ENCODE measurements at places on chromosomes 4 and X.

GRCh38 chrX:69015156-69015555 lies 150.1 kb downstream of the PJA1 start:
- DNase-seq = no peak

GRCh38 chr4:159545556-159545955 lies 442.7 kb downstream of the RAPGEF2 start:
- DNase-seq = no peak

DNA sequence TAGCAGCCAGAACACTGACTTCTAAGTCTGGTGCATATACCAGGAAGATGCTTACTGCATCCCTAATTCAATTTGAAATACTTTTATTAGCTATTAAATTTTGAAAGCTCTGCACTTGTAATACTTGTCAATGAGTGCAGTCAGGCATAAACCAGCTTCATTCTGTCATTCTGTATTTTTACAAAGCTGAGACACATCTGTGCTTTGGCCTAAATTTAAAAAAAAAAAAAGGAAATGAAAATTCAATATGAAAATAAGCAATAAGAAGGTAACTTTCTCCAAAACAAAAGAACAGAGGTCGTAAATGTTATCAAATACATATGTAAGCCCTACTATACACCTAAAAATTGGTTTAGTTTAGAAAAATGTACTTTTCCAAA lies 7.0 kb downstream of the SMIM14 start:
- DNase-seq = no peak

GRCh38 chr4:37726666-37727065 lies 40.5 kb upstream of the RELL1 start:
- no peak for DNase-seq

- DNase-seq = no peak
Observed at GRCh38 chr4:18463987-18464559, 442.5 kb upstream of the LCORL start.

DNA sequence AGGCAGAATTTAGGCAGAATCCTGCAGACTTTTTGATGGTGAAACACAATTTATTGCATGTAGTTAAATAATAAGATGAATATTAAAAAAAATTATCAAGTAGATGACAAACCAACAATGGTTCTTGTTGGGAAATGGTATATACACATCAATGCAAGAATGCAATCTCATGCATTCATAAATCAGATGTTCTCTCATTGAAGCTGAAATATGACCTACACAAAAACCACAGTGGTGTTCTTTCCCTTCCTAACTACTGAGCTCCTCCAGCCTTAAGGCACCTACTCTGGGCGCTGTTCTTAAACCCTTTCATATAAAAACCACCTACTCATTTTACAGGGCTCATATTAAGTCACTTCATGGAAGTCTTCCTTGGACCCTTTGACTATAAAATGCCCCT lies 64.1 kb downstream of the ANTXR2 start:
- no peak for DNase-seq

DNA sequence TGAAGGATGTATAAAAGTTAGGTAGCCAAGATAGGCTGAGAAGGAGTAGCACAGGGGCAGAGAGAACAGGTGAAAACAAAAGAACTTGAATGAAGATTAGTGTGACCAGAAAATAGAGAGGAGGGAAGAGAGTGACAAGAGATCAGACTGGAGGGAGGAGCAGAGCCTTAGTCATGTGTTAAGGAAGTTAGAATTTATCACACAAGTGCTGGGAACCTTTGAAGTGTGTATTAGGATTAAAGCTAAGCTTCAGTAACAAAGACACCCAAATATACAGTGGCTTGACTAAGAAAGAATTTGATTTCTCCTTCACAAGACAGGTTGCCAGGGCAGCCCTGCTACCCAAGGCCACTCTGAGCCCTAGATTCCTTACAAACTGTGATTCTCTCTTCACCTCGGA lies 10.7 kb upstream of the CCDC149 start:
- DNase-seq = no peak

- peak; percentile 90 for DNase-seq
Observed at GRCh38 chr4:155442267-155443105, 65.7 kb upstream of the MAP9 start.

DNA sequence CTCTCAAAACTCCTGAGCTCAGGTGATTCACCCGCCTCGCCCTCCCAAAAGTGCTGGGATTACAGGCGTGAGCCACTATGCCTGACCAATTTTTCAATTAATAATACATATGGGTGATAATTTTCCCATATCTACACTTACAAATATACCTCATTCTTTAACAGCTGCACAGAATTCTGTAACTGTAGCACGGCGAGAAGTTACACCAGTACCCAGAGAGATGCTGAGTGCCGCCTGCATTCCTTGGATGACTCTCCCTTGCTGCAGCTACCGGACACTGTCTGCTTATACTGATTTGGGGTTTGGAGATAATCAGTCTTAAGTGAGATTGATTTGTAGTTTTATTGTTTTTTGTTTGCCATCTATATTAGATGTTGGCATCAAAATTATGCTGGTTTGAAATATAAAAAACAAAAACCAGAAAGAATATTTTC lies 5.8 kb downstream of the TIFA start:
- no peak for DNase-seq

DNA sequence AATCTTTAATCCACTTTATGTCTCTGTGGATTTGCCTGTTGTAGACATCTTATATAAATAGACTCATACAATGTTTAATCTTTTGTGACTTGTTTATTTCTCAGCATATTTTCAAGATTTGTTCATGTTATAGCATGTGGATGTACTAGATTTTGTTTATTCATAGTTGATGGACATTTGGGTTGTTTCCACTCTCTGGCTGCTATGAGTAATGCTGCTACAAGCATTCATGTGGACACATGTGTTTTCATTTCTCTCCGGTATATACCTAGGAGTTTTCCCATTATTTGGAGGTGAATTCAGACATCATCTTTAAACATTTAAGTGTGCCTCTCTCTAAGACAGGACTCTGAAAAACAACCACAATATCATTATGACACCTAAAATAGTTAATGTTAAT lies 2.3 kb downstream of the IKBKG start:
- no peak for DNase-seq

- peak; percentile 67 for DNase-seq
Observed at GRCh38 chrX:44314259-44314734, 29.2 kb downstream of the EFHC2 start.

GRCh38 chr4:83625821-83626220 lies 89.9 kb downstream of the GPAT3 start:
- no peak for DNase-seq

DNA sequence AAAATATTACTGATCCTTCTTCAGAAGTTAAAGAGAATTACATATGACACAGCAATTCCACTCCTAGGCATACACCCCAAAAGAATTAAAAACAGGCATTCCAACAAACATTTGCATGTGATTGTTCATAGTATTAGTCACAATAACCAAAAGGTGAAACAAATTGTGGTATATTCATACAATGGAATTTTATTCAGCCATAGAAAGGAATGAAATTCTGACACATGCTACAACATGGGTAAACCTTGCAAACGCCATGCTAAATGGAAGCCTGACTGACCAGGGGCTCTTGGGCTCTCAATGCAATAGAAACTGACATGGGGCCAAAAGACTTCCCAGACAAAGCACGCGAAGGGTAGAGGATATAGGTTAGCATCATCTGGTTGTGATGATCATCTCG lies 62.1 kb upstream of the S100G start:
- no peak for DNase-seq

- DNase-seq = no peak
Observed at GRCh38 chrX:121160987-121161386, 113.6 kb downstream of the GLUD2 start.

GRCh38 chrX:45385757-45386156 lies 185.1 kb upstream of the DIPK2B start:
- no peak for DNase-seq

- peak; percentile 65 for DNase-seq
Observed at GRCh38 chr4:972651-973424, 531 bp downstream of the DGKQ start.

DNA sequence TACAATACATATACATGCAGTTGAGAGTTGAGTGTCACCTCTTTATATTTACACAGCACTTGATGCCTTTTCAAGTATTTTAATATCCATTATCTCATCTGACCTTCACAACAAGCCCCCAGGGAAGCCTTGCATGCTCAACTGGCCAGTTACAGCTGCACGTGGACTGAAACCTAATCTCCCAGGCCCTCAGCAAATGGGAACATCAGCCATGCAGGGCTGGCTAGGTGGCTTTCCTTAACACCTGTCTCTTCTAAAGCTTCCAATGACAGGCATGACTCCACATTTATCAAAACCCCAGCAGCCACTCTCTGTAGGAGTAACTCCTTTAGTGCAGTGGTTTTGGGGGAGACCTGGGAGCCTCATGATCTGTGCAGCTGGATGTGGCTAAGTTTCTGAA lies 56.4 kb downstream of the PHKA2 start:
- DNase-seq = no peak

GRCh38 chr4:138400066-138400465 lies 157.9 kb upstream of the SLC7A11 start:
- DNase-seq = peak; percentile 6

DNA sequence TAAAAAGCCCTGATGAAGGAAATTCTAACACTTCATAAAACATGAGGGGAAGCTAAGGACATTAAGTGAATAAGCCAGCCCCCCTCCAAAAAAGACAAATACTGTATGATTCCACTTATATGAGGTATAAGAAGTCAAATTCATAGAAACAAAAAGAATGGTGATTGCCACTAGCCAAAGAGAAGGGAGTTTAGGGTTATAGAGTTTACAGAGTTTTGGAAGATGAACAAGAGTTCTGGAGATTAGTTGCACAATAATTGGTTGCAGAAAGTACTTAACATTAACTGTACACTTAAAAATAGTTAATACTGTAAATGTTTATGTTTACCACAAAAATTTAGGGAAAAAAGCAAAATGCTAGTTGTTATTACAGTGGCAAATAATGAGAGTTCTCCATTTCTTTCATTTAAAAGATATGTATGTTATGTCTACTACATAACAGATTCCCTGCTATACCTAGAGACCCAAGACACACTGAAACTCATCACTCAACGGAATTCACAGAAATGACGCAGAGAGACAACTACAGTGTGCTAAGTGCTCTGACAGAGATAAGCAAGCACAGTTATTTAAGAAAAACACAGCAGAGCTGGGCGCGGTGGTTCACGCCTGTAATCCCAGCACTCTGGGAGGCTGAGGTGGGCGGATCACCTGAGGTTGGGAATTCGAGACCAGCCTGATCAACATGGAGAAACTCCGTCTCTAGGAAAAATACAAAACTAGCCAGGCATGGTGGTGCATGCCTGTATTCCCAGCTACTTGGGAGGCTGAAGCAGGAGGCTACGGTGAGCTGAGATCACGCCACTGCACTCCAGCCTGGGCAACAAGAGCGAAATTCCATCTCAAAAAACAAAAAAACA lies 37.2 kb downstream of the EIF4E start:
- no peak for DNase-seq

- no peak for DNase-seq
Observed at GRCh38 chr4:127138586-127138985, 494.2 kb upstream of the INTU start.

- DNase-seq = no peak
Observed at GRCh38 chr4:42074294-42074693, 78.2 kb downstream of the BEND4 start.

GRCh38 chr4:105843941-105844340 lies 51.3 kb upstream of the NPNT start:
- no peak for DNase-seq

GRCh38 chr4:125104616-125105015 lies 210.1 kb upstream of the FAT4 start:
- DNase-seq = no peak

GRCh38 chr4:142264961-142265360 lies 581.1 kb downstream of the INPP4B start:
- no peak for DNase-seq

DNA sequence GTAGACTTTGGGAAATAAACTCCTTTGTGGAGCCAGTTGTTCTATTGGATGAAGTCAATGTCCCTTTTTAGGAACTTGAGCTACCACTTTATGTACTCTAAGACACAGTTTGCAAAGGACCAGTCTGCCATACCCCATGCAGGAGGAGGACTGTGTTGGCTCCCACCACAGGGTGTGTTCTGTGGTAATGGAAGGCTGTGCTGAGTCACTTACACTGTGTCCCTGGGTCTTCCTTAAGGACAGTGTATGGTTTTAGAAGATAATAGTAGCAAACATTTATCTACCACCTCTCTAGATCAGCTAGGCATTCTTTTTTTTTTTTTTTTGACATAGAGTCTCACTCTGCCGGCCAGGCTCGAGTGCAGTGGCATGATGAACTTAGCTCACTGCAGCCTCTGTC lies 184.0 kb upstream of the PGRMC2 start:
- no peak for DNase-seq

DNA sequence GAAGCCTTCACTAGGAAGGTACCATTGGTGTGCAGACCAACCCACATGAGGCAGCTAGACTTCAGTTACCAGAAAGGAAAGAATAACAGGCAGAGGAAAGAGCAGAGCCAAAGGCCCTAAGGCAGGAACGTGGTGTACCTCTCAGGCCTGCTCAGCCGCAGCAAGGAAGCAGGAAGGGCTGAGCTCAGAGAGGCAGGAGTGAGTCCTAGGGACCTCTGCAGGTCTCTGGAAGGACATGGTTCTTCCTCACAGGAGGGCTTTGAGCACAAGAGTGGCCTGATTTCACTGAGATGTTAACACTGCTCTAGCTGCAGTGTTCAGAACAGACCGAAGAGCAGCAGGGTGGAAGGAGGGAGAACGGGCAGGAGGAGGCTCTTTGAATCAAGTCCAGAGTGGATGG lies 124.6 kb downstream of the DCHS2 start:
- DNase-seq = no peak

GRCh38 chr4:22217480-22217879 lies 268.9 kb upstream of the KCNIP4 start:
- DNase-seq = no peak

GRCh38 chr4:43763029-43763610 lies 685.5 kb downstream of the KCTD8 start:
- DNase-seq = no peak

DNA sequence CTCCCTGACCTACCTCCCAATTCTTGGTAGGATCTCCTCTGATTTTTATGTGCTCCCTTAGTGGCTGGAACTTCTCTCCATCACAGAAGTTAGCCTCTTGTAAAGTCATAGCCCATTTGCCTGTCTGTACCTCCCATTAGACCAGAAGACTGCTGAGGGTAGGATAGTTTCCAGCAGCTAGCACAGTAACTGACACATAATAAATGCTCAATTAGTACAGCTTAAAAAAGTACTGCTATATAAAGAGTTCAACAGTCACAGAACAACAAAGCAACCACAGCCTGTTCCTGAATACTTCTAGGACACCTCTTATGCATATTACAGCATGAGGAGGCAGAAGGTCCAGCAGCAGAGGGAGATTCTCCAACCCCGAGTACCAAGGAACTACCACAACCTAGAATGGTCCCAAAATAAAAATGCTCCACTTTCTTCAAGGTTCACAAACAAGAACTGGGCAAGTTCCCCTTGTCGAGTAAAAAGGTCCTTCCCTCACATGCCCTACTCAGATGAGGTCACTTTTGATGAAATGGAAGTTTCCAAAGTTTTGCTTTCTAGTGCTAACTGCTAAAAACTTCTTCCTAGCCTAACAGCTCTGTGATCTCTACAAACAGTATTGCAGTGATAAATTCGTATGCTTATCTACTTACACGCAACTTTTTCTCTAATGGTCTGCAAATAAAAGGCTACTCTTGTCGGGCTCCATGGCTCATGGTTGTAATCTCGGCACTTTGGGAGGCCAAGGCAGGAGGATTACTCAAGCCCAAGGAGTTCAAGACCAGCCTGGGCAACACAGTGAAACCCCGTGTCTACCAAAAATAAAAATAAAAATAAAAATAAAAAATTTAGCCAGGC lies 12.8 kb downstream of the MECP2 start:
- peak; percentile 71 for DNase-seq

All from suppressor macrophage (primary cell).